Common myeloid progenitor, CD34-positive (primary cell): ENCODE measurements at places on chromosomes 7 and 10.

DNA sequence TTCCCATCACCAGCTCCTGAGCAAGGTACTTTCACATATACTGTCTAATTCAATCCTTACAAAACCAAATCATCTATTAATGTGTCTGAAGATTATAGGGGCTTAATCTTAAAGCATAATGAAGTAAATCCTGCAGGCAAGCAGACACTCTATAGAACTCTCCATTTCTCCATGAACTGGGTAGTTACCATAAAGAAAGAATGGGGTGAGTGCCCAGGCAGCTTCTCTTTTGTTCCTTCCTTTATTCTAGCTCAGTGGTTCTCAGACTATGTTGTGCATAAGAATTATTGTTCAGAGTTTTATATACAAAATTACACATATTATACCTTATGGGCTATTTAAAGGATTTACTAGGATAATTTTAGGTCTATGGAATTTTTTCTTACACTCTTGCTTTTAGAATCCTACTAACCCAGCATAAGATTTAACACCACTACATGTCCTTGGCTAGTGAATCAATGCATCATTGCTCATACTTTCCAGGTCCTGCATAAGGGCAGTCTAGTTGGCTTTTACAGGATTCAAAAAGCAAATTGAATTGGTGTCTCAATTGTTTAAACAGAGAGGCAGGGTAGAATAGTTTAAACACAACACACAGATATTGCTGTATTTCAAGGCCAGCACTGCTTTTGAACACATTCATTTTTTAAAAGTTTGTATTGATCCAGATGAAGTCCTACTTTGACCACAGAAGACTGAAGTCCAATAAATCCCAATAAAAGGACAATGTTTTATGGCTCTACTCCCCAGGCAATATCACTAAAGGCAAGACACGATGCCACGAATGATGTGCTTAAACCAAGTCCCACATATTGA is 12.9 kb downstream of the SGCE start:
- DNase-seq, result no peak

GRCh38 chr10:128051548-128051947 is 74.7 kb downstream of the MKI67 start:
- DNase-seq, result no peak

DNA sequence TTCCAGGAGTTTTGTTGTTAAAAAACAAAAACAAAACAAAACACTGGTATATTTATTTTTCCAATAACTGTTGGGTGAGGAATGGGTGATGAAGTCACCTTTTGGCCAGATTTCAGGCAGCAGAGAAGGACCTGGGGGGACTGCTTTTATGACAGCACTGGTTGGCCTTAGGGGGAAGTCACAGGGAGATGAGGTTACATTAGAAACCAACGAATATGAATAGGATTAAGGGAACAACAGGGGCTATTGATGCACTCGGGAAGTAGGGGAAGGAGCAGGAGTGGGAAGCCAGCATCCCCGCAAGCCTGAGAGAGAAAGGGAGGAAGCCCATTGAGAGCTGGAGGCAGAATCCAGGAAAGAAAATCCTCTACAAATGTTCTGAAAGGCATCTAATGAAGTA is 958.4 kb downstream of the TYW1 start:
- DNase-seq, result no peak

DNA sequence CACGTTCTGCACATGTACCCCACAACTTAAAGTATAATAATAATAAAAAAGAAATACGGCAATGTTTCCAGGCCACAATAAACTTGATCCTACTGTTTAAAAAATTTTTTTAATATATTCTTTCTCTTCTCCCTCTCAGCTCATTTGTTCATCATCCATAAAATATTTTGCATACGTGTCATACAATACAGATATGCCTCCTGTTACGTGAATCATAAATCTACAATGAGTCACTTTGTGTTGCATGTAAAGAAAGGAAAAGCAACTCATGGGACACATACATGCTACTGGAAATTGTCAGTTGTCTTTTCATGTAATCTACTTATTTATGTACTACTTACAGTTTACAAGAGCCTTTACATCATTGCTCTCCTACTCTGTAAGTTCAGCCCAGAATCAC is 1.1 kb upstream of the TECTB start:
- no peak for DNase-seq

DNA sequence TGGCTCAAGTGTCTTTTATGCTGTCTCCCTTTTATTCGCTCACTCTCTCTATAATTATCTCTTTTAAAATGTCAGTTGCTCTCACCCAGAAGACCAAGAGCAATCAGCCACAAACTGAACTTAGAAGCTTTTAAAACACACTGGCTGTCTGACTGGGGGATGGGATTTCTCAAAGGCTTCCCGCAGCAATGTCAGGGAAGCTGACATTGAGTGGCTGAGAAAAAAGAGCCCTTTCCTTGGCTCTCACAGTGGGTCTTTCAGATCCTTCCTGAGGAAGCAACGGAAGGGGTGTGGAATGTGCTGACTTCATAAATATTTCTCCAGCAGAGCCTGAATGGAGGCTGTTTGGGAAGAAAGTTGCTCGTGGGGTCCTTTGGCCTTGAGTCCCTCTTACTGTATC is 445.7 kb upstream of the C7orf33 start:
- no peak for DNase-seq

DNA sequence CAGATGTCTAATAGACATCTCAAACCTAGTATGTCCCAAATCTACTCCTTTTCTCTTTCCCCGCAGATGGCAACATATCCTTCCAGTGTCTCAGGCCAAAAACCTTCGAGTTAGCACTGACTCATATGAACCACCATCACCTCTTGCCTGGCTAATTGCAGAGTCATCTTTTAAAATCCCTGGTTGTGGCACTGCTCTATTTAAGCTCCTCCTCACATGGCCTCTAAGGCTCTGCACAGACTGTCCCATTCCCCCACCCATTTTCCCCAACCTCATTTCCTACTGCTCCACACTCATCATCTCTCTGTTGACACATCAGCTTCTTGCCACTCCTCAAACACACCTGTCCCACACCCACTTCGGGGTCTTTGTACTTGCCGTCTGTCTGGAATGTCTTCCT is 16.8 kb upstream of the HBP1 start:
- DNase-seq, result no peak

DNA sequence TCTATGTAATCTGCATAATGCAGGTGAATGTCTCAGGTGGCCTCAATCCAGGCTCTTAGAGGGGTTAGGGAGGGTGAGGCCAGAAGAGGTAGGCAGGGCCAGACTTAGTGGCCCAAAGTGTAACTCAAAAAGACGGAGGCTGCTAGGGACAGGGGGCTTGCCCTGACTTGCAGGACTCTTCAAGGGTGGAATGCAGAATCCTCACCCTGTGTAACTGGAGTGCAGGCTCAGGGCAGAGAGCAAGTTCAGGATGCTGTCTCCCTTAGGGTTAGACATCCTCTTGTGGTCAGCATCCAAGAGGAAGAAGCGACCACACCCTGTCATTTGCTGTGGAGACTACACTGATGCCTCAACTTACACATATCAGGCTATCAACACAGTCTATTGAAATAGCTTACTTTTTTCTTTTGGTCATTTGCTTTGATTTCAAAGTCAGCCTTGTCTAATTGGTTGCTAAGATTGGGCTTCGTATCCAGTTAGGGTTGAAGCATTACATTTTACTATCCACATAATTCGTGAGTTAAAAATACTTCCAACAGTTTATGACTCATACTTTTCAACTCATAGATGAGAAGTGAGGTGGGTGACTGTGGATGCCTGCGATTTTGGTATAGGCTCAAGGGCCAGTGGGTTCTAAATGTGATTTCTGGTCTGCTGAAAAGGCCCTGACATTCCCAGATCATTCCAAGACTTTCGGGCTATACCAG is 563.6 kb downstream of the SUGCT start:
- no peak for DNase-seq

DNA sequence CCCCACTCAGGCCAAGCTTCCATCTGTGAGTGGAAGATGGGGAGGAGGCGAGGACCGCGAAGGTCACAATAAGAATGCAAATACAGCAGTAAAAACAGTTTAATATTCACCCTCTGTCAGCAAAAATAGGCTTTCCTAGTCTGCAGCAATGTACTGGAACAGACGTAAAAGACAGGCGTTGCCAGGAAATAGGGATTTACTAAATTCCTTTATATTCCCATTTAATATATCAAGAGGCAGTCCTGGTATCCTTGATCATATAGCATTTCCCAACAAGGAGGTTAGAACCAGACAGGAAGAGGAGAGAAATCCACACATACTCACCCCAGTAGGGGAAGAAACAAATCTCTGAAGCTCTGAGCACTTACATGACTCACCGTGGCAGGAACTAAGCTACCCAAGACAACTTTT is 1054.9 kb upstream of the C7orf33 start:
- DNase-seq, result no peak

- DNase-seq, result no peak
These were observed 8.0 kb downstream of the AKR1B10 start for GRCh38 chr7:134535272-134535918.

- no peak for DNase-seq
These were observed 750.1 kb upstream of the SORCS1 start for GRCh38 chr10:107914450-107915214.

- DNase-seq, result peak; percentile 18
These were observed 33.7 kb downstream of the CTTNBP2 start for GRCh38 chr7:117839507-117839906.

DNA sequence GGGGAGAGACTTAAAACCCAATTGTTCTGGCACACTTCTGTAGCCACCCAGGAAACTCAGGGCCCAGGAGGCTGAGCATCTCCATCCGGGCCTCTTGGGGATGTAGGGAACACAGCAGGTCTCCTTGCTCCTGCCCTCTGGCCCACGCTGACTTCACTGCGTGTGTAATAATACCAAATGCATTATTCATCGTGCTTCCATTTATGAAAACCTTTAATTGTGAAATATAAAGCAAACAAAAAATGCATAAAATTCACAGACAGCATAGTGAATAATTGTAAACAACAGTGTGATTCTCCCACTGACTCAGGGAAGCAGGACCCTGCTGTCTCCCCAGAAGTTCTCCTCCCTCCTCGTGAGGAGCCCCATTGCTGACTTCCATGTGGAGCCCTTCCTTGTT is 70.3 kb upstream of the SHH start:
- no peak for DNase-seq

GRCh38 chr10:98858525-98858924 is 377.1 kb downstream of the HPSE2 start:
- DNase-seq, result no peak

DNA sequence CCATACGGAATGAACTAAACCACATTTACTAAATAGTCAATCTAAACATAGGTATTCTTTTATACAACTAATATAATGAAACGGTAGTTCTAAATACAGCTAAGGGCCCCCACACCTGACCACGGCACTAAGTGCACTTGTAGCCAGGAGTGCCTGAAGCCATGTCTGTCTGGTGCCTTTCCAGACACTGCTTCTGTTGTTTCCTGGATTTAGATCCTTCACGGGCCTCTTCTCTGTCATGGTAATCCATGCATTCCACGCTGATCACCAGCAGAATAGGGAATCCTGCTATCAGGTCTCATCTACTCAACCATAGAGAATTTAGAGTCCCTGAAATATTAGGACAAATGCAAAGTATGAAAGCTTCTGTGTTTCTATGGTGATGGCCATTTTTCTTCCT is 37.8 kb downstream of the OSBPL3 start:
- no peak for DNase-seq

- no peak for DNase-seq
These were observed 315.1 kb downstream of the NEBL start for GRCh38 chr10:20582041-20582440.
